ENCODE measurements at places on chromosomes 12 and 14. TPM values are rescaled to one million over a fixed set of nuclear protein-coding genes. Genes with fewer than 3 reads are reported as not detected.

DNA sequence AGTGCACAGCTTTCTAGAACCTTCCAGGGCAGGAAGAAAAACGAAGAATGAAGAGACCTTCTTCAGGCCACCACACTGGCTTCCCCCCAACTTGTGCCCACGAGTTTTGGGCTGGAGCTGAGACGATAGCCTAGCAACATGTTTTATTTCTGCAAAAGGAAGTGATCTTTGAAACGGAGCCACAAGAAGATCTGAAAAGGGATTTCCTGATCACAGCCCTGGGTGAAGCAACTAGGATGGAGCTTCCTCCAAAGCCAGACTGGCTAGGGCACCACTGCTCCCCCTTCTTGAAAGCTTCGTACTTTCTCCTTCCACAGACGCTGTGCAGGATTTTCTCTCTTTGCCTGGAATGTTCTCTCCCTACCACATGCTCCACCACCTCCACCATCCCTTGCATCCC is 418.3 kb downstream of the MED13L start:
- DNase-seq: no peak
- H3K36me3 ChIP-seq: no peaks in the 10 kb centered on the region
- H3K4me3 ChIP-seq: no peak overlapping the region
- no peaks in the 10 kb centered on the region for H3K27me3 ChIP-seq
- no peak overlapping the region for H3K27ac ChIP-seq
- no peaks in the 10 kb centered on the region for H3K4me1 ChIP-seq

GRCh38 chr12:116282371-116283286 is 5.1 kb upstream of the MED13L start:
- no peaks in the 10 kb centered on the region for H3K36me3 ChIP-seq
- DNase-seq: no peak
- no peaks in the 10 kb centered on the region for H3K4me1 ChIP-seq
- H3K27me3 ChIP-seq: no peaks in the 10 kb centered on the region
- no peak overlapping the region for H3K4me3 ChIP-seq

- no peak overlapping the region for H3K4me3 ChIP-seq
- no peaks in the 10 kb centered on the region for H3K27me3 ChIP-seq
- peaks cover 13% of the 10 kb centered on the region for H3K4me1 ChIP-seq
- DNase-seq: no peak
These were observed 1.7 kb downstream of the PGF start for GRCh38 chr14:74953686-74954085.

GRCh38 chr12:85642288-85642687 is 193.9 kb downstream of the RASSF9 start:
- no peak overlapping the region for H3K27ac ChIP-seq
- no peak overlapping the region for H3K4me3 ChIP-seq
- DNase-seq: no peak
- H3K27me3 ChIP-seq: no peaks in the 10 kb centered on the region
- no peaks in the 10 kb centered on the region for H3K4me1 ChIP-seq

GRCh38 chr12:41356181-41356580 is 168.1 kb downstream of the PDZRN4 start:
- no peak overlapping the region for H3K27ac ChIP-seq
- no peaks in the 10 kb centered on the region for H3K36me3 ChIP-seq
- DNase-seq: no peak

PTCSC3 gene
- total RNA-seq: not detected

CKB gene
- total RNA-seq: 102 TPM

Measured in tibial nerve (tissue), 4 donors.